ENCODE measurements at places on chromosomes 6 and 20.
A peak's percentile ranks its signal among the peaks of the same experiment; 100 is the strongest.

GRCh38 chr20:7348253-7348652 lies 580.8 kb downstream of the BMP2 start:
- DNase-seq: no peak

DNA sequence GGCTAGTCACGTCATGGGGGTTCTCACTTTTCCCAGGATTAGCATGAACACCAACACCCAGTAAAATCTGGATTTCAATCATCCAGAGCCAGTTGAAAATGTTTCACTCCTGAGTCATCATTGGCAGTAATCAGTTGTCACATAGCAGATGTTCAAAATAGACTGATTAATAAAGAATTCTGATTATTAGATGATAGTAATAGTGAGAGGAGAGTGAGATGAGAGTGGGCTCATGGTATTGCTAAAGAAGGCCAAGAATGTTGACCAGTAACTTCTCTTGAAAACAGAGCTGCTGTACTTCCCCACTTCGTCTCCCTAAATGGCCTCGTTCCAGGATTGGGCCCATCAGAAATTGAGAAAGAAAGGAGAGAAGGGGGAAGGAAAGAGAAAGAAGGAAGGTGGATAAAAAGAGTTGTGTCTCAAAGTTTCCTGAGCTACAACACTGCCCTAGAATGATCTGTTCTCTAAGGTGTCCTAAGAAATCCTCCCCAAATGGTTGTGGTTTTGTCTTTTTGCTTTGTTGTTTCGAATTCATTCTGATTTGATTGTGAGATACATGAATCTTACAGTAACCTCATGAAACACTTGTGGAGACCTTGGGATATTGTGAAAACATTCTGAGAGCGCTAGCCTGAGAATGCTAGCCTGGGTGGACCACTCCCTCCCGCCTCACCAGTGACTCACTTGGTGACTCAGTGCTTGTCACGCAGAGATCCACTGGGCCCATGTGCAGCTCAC lies 502.2 kb upstream of the JARID2 start:
- no peak for DNase-seq

GRCh38 chr6:158328952-158329351 lies 16.7 kb downstream of the TULP4 start:
- no peak for DNase-seq

DNA sequence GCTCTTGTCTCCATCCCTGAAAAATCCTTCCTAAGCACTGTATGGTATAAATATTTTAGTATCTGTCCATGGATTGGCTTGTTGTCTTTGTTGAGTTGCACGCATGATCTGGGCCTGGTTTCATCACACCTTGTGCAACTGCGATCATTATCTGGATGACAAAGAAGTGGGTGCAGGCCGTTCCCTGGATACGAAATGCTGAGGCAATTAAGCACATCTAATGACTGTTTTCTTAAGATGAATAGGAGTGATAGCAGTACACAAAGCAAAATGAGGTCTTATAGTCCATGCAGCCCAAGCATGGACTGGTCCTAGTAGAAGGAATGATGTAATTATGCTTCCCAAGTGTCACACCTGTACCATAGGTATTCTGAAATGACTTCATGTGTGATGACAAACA lies 47.8 kb downstream of the SLC35D3 start:
- DNase-seq: no peak

- DNase-seq: no peak
Measured at GRCh38 chr6:51342393-51342792, 523.7 kb downstream of the TFAP2B start.

GRCh38 chr6:128065072-128065471 lies 164.2 kb upstream of the THEMIS start:
- DNase-seq: no peak

GRCh38 chr6:436308-437036 lies 44.9 kb downstream of the IRF4 start:
- no peak for DNase-seq

- peak; percentile 56 for DNase-seq
Measured at GRCh38 chr6:28982476-28983266, 22.4 kb downstream of the ZNF311 start.

DNA sequence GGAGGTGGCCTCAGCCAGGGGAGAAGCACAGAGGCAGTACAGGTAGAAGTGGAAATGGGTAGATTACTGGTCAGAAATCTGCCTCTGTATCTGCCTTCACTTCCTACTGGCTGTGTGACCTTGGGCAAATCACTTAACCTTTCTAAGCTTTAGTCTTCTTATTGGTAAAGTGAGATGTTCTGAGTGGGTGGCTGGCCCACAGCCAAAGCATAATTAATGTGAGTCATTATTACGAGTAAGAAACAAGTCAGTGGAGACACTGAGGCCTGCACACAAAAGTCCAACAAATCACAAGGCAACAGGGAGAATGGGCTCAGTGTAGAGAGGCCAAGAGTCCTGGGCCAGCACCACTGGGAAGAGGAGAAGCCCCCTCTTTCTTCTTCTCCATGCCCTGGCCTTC lies 39.1 kb downstream of the NRN1 start:
- no peak for DNase-seq

DNA sequence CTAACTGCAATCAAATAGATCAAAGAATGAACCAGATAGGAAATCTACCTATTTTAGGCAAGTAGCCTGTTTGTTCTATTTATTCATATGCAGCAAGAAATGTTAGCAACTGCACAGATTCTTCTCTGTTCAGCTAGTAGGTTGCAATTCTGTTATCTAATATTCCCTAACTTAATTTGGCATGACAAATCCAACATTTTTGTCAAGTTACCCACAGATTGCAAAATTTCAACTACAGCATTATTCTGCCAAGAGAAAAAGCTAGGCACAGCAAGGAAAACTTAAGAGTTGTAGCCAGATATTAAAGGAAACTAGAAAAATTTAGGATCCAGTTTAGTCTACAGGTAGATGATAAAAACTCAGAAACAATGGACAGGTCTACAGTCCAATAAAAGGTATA lies 104.4 kb upstream of the SYNCRIP start:
- DNase-seq: no peak

- DNase-seq: no peak
Measured at GRCh38 chr6:23445157-23445710, 680.8 kb upstream of the NRSN1 start.

- DNase-seq: no peak
Measured at GRCh38 chr6:34587325-34587724, 31.2 kb upstream of the SPDEF start.

DNA sequence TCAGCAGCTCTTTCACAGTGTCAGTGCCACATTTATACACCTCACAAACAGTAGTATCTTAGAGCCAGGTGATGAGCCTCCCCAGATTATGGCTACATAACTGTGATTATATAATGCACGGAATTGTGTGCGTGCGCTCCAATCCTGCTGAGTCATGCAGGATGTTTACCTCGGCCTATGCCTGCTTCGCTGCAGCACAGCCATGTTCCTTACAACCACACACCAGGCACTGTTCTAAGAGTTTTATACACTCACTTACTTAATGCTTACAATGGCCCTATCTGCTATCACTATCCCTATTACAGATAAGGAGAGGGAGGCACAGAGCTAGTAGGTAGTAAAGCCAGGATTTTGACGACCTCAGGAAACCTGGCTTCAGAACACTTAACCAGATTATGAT lies 7.3 kb downstream of the ZKSCAN3 start:
- no peak for DNase-seq

GRCh38 chr20:45229264-45230056 lies 8.3 kb downstream of the SEMG2 start:
- DNase-seq: no peak

GRCh38 chr20:51480507-51481270 lies 61.8 kb downstream of the NFATC2 start:
- no peak for DNase-seq

DNA sequence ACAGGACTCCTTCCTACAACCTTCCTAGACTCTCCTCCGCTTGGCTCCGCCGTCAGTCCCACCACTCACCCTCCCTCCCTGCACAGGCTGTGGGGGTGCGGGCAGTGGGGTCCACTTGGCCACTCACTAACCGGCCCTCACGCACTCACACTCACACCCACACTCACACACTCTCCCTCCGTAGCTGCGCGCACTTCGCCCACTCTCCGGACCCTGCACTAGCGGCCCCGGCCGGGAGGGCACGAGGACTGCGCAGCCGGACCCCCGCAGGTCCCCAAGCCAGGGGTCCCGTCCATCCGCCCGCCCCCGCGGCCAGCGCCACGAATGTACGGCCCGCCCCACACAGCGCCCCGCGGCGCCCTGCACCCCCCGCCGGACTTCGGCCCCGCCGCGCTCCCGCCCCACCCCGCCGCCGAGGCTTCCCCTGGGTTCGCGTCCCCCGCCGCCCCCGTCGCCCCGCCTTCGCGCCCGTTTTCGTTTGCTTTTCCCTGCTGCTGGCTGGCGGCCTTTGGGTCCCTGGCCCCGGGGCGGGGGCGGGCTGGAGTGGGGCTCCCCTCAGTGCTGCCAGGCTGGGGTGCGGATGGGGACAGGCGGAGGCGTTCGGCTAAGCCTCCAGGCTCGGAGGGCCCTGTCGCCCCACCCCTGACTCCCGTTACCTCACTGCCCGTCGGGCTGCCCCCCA lies 23.0 kb upstream of the SLC22A7 start:
- no peak for DNase-seq

DNA sequence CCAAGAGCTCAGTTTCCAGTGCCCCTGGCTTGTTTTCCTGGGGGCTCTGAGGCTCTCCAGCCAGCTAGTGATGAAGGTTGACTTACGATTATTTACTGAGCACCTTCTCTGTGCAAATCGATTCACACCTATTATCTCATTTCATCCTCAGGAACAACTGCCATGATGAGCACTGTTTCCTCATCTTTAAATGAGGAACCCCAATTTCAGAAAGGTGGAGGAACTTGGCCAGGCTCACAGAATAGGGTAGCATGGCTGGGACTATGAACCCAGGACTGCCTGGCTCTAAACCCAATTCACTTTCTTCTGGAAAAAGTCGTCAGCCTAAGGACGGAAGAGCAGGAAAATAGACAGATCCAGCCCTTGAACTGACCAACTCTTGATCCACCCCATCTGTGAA lies 3.5 kb upstream of the BPI start:
- no peak for DNase-seq

- DNase-seq: peak; percentile 28
Measured at GRCh38 chr6:122734529-122735395, 44.8 kb upstream of the FABP7 start.

DNA sequence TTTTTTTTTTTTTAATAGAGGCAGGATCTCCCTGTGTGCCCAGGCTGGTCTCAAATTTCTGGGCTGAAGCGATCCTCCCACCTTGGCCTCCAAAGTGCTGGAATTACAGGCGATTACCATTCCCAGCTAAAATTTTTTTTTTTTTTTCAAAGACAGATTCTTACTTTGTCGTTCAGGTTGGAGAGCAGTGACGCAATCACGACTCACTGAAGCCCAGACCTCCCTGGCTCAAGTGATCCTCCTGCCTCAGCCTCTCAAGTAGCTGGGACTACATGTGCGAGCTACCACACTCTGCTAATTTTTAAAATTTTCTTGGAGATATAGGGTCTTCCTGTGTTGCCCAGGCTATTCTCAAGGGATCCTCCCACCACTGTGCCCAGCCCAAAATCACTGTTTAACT lies 58.0 kb upstream of the MYO6 start:
- DNase-seq: no peak

- DNase-seq: no peak
Measured at GRCh38 chr20:37856932-37857660, 45.8 kb upstream of the VSTM2L start.

DNA sequence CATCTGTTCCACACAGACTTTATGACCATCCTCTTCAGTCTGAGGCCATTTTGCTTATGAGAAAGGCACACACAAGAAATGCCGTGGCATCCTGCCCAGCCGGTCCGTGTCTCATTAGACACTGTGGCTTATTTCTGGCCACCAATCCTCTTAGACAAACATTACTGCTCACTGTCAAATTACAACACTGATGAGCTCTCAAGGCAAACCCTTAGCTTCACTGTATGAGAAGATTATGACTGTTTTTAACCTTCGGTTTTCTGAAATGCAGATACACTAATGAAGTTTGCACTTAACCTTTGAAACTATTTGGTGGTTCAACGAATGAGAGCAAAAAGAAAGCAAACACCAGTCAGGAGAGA lies 50.5 kb upstream of the DST start:
- DNase-seq: no peak

- no peak for DNase-seq
Measured at GRCh38 chr6:105907991-105908390, 178.1 kb upstream of the PRDM1 start.

DNA sequence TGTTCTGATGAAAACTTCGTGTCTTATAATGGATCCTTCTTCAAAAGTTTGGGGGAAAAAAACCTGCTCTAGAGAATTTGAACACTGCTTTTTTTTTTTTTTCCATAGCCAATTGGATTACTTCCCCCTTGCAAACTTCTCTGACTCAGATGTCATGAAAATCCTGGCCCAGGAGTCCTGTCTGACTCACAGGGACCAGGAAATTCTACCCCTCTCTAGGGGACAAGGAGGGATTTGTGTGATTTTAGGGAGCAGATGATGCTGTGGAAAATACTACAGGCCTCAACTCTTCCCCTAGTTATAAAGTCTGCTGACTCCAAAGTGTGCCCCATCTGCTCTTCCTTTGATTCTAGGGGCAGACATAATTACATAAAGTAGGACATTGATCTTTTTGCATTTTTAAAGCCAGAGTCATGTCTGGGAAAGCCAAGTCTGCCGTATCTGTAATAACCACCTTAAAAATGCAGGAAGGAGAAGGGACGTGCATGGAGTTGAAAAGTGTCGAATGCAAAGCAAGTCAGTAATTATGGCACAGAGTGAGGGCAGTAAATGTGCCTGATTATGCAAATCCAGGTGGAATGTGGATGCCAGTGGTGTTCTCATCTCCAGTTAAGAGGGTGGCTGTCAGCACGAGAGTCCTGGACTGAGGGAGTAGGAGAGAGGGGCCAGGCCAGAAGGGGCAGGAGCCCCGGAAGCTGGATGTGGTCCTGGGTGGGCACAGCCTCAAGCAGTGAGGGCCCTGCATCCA lies 144.3 kb upstream of the SULF2 start:
- DNase-seq: peak; percentile 58

DNA sequence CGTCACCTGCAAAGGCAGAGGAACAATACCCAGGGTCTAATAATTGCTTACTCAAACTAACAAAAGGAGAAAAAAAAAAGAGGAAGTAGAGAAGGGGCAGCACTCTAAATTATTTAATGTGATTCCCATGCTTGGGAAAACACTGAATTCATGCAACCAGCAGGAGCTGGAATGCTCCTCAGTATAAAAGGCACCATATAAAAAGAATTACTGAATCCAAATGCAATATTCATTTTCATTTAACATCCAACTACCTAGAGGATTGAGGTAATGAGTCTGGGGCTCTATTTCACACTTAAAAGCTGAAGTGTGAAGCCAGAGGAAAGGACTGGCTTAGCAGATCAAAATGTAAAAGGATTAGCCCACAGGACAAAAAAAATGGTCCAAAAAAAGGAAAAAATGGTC lies 8.7 kb downstream of the B4GALT5 start:
- DNase-seq: no peak

GRCh38 chr6:14656078-14656521 lies 538.5 kb downstream of the CD83 start:
- DNase-seq: no peak
